Skeletal muscle cell (primary cell): ENCODE measurements at places on chromosomes 4 and X.

DNA sequence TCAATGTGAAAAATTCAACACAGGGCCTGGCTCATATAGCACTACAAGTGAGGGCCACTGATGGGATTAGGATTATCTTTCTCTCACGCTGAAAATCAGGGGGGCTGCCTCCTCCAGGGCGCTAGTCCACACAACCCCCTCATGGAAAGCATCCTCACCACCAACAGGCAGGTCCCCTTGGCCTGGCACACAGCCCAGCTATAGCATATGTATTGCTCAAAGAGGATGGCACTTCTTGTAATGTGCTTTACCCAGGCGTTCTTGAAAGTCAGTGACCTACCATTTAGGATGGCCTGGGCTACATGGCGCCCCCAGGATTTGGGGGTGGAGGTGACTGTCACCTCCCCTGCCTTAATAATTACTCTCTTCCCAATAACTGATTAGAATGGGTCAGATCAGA, 71.0 kb upstream of the LSM6 start:
- no peak for DNase-seq

- no peak for DNase-seq
These were observed 37.0 kb upstream of the NOCT start for GRCh38 chr4:138978600-138978999.

DNA sequence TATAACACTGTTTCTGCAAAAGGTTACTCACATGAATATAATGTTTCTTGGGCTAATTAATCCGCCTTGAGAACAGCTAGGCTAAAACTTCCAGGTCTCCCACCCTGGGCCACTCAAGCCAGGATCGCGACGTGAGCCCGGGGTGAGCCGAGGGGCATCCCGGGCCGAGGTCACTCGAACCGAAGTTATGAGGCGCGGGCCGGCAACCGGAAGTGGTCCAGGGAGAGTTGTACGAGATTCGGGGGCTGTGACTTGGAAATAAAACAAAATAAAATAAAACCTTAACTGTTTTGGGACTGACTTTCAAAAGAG, 317 bp downstream of the CMC4 start:
- DNase-seq = no peak

DNA sequence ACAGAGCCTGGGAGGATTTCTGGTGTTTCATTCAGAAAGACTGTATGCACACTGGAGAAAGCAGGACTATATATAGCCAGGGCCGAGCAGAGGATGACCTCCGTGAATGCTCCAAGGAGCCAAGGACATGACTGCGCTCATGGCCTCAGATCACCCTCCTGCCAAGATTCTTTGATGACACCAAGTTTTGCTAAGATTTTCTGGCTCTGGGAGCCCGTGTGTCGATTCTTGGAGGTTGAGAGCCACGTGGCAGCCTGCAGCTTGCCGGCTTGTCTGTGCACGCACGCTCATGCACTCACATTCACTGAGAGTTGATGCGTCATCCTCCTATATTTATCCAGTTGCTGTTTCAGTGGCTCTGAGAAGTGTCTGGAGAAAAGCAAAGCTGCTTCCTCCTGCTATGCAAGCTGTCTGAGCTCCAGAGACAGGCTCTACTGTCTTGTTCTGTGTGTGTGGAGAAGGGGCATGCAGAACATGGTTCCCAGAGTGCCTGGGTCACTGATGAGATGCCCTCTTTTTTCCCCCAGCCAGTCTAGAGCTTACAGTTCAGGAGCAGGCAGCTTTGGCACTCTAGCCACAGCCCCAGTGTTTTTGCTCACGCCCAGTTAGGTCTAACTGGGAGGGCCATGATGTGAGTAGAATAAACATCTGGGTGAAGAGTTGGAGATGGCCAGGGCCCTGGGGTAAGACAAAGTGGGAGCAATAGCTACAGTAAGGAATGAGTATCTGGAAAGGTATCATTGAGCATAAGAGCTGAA, 64.9 kb upstream of the SCOC start:
- DNase-seq = peak; percentile 91
